Calu3 (cell line): ENCODE measurements at places on chromosomes 1 and 21. TPM values are rescaled to one million over a fixed set of nuclear protein-coding genes. Genes with fewer than 3 reads are reported as not detected.
A peak's percentile ranks its signal among the peaks of the same experiment; 100 is the strongest.

DNA sequence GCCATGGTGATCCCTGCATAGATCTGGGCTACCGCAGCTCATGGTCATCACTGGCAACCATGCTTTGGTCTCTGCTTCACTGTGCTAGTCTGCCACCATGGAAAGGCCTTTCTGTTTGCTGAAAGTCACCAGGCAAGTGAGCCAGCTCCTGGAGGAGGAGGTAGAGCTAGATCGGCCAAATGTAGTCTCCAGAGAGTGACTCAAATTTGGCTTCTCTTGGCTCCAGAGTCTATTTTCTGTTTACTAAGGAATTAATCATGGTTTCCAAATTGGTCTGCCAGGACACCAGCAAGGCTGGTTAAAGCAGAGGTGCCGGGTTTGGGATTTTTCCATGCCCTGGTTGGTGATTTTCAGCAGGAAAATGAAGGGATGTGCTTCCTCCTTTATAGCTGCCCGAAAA, 52.7 kb upstream of the IVNS1ABP start:
- no peak overlapping the region for H3K4me3 ChIP-seq
- DNase-seq = no peak
- H3K27me3 ChIP-seq = no peaks in the 10 kb centered on the region
- H3K27ac ChIP-seq = no peak overlapping the region
- peaks cover 34% of the 10 kb centered on the region for H3K4me1 ChIP-seq
- peaks cover 5% of the 10 kb centered on the region for H3K36me3 ChIP-seq

- H3K4me3 ChIP-seq = no peak overlapping the region
- peaks cover 7% of the 10 kb centered on the region for H3K36me3 ChIP-seq
- no peaks in the 10 kb centered on the region for H3K27me3 ChIP-seq
- no peak for DNase-seq
- peaks cover 22% of the 10 kb centered on the region for H3K4me1 ChIP-seq
Measured at GRCh38 chr1:230303069-230303468, 123.1 kb downstream of the PGBD5 start.

- H3K4me1 ChIP-seq = peaks cover 12% of the 10 kb centered on the region
- no peak overlapping the region for H3K4me3 ChIP-seq
- peaks cover 35% of the 10 kb centered on the region for H3K27me3 ChIP-seq
- DNase-seq = no peak
- H3K27ac ChIP-seq = no peak overlapping the region
Measured at GRCh38 chr1:165486663-165487062, 41.7 kb upstream of the RXRG start.

KISS1 gene
- not detected in 2 replicates for total RNA-seq

DNA sequence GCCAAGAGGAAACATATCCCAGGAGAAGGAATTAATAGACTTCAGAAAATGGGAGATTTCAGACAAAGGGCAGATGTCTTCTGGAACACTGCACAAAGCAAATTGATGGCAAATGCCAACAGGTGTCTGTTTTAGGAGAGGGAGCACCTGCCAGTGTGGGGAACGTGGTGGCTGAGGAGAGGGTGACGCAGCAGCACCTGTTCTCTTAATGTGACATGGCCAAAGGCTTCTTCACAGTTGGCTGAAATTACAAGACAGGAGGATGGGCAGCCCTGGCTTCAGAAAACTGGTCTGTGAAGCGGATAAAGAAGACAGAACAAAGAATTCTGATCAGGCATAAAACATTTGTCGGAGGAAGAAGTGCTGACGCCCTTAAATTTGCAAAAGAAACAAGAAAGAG, 178.7 kb upstream of the RUNX1 start:
- H3K27ac ChIP-seq = no peak overlapping the region
- H3K4me3 ChIP-seq = no peak overlapping the region
- no peak for DNase-seq
- H3K27me3 ChIP-seq = no peaks in the 10 kb centered on the region
- H3K36me3 ChIP-seq = peaks cover 5% of the 10 kb centered on the region

GRCh38 chr1:166032572-166033371, 134.0 kb downstream of the FAM78B start:
- no peaks in the 10 kb centered on the region for H3K36me3 ChIP-seq
- H3K4me3 ChIP-seq = no peak overlapping the region
- peak; percentile 9 for DNase-seq
- H3K27me3 ChIP-seq = peaks cover 76% of the 10 kb centered on the region
- H3K27ac ChIP-seq = no peak overlapping the region
- no peaks in the 10 kb centered on the region for H3K4me1 ChIP-seq

DNA sequence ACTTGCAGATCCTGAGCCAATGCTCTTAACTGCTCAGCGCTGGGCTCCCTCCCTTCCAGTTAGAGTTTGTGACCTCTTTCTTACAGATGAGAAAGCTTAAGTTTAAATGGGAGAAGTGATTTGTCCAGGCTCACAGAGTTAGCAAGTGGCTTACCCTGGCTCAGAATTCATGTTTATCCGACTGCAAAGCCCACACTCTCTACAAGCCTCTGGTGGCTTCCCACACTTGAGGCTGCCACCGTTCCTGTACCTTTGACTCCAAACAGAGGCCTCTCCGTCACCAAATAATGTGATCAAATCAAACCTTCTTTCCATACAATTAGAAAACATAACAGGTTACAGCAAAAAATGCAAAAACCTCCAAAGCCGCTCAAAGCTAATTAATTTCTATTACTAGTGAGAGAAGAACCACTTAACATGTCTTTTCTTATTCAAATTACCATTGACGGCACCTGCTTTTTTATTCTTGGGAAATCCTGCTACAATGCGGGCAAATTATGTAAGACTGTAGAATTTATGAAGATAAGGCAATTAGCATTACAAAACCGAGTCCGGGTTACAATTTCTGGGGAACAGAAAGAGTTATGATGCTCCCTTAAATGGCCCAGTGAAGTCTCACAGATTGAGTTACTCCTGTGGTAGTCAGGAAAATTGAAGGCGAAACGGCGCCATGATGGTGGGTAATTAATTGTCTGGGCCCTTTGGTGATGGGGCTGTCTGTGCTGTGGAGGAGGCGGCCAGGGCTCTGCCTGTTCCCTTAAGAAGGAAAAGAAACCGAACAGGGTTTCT, 324.3 kb upstream of the POU3F1 start:
- H3K4me1 ChIP-seq = no peaks in the 10 kb centered on the region
- H3K4me3 ChIP-seq = no peak overlapping the region
- no peak for DNase-seq
- no peak overlapping the region for H3K27ac ChIP-seq
- peaks cover 53% of the 10 kb centered on the region for H3K27me3 ChIP-seq

EPS8L3 gene
- total RNA-seq = 46.6 and 68.6 TPM in 2 replicates

DNA sequence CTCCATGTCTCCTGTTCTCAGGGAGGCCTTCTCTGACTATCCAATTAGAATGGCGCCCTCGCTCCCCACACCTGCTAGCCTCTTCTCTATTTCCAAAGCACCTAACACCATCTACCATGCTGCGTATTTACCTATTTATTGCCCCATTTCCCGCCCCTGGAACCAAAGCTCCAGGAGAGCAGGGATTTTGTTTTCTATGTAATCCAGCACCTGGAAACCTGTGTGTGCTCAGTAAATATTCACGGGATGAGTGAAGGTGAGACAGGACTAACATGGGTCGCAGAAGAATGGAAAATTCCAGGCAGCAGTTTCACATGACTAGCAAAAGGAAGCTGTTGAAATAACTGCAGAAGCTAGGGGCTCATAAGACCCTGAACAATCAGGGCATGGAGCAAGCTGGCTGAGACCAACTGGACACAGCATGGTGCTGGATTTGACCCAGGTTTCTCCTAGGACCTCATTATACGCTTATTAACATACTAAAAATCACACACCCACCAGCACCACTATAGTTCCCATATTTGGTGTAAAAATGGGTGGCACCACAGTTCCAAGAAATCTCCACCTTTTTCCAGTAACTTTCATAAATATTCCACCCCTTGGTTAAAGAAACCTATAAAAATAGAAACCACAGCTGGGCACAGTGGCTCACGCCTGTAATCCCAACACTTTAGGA, 15.1 kb upstream of the TENT5B start:
- no peaks in the 10 kb centered on the region for H3K27me3 ChIP-seq
- H3K4me1 ChIP-seq = no peaks in the 10 kb centered on the region
- no peak overlapping the region for H3K4me3 ChIP-seq

GRCh38 chr1:221698579-221699349, 43.1 kb downstream of the DUSP10 start:
- H3K27me3 ChIP-seq = no peaks in the 10 kb centered on the region
- no peak for DNase-seq
- peaks cover 57% of the 10 kb centered on the region for H3K36me3 ChIP-seq
- H3K4me1 ChIP-seq = peaks cover 18% of the 10 kb centered on the region
- H3K4me3 ChIP-seq = no peak overlapping the region

GRCh38 chr1:165851034-165851658, 23.7 kb downstream of the UCK2 start:
- H3K4me3 ChIP-seq = no peak overlapping the region
- peaks cover 75% of the 10 kb centered on the region for H3K4me1 ChIP-seq
- H3K36me3 ChIP-seq = peaks cover 4% of the 10 kb centered on the region
- peak overlapping the region; percentile 45 for H3K27ac ChIP-seq
- DNase-seq = no peak
- no peaks in the 10 kb centered on the region for H3K27me3 ChIP-seq

DNA sequence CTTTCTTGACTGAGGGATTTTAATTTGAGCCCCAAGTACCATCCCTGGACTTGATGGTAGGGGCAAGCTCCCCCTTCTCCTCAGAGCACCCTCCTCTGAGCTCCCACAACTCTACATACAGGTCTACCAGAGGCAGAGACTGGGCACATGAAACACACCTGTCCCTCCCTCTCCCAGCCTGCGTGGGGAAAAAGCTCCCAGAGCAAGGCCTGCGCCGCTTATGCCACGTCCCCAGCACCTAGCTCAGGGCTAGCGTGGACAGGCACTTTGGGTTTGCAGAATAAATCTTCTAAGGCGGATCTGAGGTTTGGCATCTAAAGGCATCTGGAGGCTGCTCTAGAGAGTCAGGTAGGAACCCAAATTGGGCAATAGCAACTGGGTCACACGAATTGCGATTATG, 7.5 kb upstream of the KNCN start:
- H3K4me1 ChIP-seq = peaks cover 10% of the 10 kb centered on the region
- no peak overlapping the region for H3K4me3 ChIP-seq

DLGAP3 gene
- 1.0 and 1.1 TPM in 2 replicates for total RNA-seq

- H3K4me3 ChIP-seq = no peak overlapping the region
- no peaks in the 10 kb centered on the region for H3K36me3 ChIP-seq
- no peaks in the 10 kb centered on the region for H3K4me1 ChIP-seq
Measured at GRCh38 chr21:17854745-17855144, 35.6 kb upstream of the C21orf91 start.

CDC7 gene
- 15.6 and 16.0 TPM in 2 replicates for total RNA-seq

IQCC gene
- 6.6 and 7.6 TPM in 2 replicates for total RNA-seq

GRCh38 chr1:15525050-15526020, 1.3 kb upstream of the DNAJC16 start:
- H3K4me1 ChIP-seq = peaks cover 11% of the 10 kb centered on the region
- peak overlapping the region; percentile 98 for H3K27ac ChIP-seq
- H3K36me3 ChIP-seq = peaks cover 46% of the 10 kb centered on the region
- no peaks in the 10 kb centered on the region for H3K27me3 ChIP-seq
- no peak for DNase-seq
- peak overlapping the region; percentile 87 for H3K4me3 ChIP-seq

DNA sequence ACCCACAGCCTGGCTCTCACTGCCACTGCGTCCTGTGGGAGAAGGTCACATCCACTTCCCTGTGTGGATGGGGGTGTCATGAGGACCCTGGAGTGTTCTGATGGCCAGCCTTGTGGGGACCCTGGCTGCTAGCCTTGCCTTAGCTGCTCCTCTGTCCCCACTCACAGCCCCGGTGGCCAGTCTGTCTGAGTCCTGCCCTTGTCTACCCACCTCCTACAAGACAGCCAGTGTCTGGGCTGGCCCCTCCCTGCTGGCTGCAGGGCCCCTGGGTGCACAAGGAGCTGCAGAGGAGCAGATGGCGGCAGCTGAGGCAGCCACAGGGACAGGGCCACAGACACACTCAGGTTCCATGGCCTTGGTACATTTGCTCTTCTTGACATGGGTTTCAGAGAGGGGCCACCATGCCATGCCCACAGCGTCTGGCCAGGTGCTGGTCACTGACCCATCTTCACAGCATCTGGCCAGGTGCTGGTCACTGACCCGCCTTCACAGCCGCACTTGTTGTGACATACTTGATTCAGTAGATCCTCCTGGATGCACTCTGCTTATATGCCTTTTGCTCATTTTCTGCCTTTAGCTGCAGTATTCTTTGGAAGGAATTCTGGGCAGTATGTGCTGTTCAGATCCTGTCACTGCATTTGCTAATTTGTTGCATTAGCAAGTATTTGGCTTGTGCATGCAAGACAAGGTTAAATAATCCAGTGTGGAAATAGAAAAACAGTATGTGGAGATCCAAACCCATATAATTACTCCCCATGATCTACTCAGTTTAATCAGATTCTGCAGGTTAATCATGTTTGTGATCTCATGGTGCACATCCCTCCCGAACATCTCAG, 157.8 kb downstream of the PCBP3 start:
- H3K4me1 ChIP-seq = no peaks in the 10 kb centered on the region
- H3K36me3 ChIP-seq = peaks cover 5% of the 10 kb centered on the region
- no peak overlapping the region for H3K27ac ChIP-seq
- peaks cover 36% of the 10 kb centered on the region for H3K27me3 ChIP-seq
- DNase-seq = no peak

DNA sequence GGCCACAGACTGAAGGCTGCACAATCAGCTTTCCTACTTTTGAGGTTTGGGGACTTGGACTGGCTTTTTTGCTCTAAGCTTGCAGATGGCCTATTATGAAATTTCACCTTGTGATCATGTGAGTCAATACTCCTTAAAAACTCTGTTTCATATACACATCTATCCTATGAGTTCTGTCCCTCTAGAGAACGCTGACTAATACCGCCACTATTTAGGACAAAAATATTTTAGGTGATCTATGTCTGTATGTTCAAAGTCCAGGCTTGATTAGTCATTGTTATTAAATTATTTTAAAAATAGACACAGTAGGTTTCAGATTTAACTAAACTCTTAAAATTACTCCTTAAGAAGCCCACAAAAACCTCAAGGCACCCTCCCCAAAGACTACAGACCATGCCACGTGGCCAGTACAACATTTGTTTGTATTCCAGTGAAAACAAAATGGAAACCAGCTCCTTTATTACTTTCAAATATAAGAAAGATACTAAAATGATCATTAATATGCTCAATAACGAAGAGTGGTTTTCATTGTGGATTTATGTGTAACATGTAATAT, 63.1 kb downstream of the TMPRSS15 start:
- no peak for DNase-seq
- H3K4me1 ChIP-seq = no peaks in the 10 kb centered on the region
- no peak overlapping the region for H3K4me3 ChIP-seq
- no peaks in the 10 kb centered on the region for H3K36me3 ChIP-seq
- H3K27ac ChIP-seq = no peak overlapping the region

DNA sequence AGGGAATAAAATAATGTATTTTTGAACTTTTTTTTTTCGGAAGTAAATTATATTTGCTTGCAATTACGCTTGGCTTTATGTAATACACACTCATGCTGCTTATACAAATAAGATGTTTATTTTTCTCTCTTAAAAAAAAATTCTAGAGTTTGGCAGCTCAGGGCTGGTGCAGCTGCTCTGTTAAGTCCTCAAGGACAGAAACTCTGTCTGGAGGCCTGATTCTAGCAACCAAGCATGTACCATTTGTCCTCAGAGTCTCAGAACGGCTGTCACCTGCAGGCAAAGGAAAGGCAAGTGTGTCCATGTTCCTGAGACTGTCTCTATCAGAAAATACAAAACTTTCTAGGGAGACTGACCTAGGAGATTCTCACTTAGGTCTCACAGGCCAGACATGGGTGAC, 23.2 kb upstream of the CLDN17 start:
- no peaks in the 10 kb centered on the region for H3K27me3 ChIP-seq
- H3K27ac ChIP-seq = no peak overlapping the region
- H3K4me3 ChIP-seq = no peak overlapping the region
